ENCODE measurements at places on chromosomes 6 and 20.

DNA sequence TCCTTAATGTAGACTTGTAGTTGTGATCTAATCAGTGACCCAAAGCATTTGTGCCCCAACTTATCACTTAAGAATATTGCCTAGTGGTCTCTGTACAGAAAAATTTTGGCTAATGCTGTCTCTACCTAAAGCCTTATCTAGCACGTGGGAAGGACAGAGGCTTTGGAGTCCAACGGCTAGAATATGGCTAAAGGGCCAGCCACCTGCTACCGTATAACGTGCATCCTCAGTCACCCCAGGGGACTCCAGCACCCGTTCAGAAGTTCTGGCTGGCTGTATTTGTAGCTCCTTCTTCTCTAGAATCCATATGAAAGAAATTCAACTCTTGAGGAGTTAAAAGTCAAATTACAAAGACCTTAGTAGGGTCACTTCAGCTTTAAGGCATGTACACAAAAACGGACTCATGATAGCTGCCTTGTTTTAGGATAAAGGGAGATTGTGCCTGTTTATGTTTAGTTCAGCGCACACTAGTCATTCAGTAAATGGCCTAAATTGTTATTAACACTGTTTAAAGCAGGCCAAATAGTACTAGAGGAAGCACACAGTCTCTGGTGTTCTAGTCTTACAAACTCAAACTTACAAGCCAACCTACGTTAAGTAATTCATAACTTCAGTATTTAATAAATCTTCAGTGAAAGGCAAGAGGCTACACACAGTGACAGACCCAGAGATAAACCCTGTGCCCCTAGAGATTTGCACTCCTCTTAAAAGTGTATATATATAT is 407.5 kb upstream of the PLCB4 start:
- DNase-seq, result no peak

DNA sequence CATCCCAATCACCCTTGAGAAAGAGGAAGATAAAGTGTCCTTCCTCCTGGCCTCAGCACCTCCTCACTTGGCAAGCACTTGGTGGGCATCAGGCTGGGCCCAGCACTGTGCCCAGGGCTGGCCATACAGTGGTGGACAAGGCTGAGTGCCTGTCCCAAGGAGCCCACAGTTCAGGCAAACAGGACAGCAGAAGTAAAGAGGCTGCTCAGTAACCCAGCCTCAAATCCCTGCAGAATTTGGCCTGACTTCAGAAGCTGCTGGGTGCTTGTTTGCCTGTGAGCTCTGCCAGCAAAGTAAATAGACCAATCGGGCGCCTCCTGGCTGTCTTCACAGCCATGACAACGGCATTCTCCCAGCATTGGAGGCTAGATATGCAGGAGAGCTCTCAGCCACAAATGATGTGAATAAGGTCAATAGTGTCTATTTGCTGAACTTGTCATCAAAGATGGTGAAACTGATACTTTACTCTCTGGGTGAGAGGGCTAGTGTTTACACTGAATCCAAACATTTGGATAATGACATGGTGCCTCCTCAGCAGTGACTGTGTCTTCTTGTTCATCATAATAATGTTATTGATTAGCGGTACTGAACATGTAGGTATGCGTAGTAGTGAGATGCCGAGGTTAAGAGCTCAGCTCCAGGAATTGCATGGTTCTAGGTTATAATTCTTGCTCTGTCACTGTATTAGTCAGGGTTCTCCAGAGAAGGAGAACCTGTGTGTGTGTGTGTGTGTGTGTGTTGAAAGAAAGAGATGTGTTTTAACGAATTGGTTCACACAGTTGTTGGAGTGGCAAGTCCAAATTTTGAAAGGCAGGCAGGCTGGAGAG is 36.9 kb upstream of the FANCE start:
- DNase-seq, result peak; percentile 90

- no peak for DNase-seq
Observed at GRCh38 chr20:4559106-4559505, 162.6 kb upstream of the PRND start.

GRCh38 chr20:13749811-13750210 is 34.9 kb downstream of the ESF1 start:
- no peak for DNase-seq

- peak; percentile 63 for DNase-seq
Observed at GRCh38 chr6:13614126-13614925, 809 bp upstream of the NOL7 start.

- no peak for DNase-seq
Observed at GRCh38 chr20:6420336-6420735, 297.5 kb upstream of the FERMT1 start.

DNA sequence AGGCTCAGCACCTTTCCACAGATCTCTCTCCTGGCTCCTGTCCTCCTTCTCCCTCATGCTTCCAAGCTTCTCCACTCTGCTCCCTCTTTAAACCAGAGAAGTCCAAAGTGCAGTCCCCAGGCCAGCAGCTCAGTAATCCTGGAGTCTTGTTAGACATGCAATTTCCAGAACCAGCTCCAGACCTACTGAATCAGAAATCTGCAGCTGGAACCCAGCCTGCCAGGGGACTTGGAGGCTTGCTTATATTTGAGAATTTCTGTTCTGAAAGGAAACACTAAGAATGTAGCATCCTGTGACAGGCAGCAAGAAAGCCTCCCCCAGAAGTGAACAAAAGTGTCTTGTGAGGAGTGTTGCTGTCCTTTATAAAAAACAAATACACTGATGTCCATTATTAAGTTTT is 438.1 kb downstream of the BCKDHB start:
- DNase-seq, result peak; percentile 19

- no peak for DNase-seq
Observed at GRCh38 chr6:72728706-72729343, 107.0 kb downstream of the KCNQ5 start.

- DNase-seq, result no peak
Observed at GRCh38 chr6:53829698-53830221, 35.0 kb downstream of the LRRC1 start.

DNA sequence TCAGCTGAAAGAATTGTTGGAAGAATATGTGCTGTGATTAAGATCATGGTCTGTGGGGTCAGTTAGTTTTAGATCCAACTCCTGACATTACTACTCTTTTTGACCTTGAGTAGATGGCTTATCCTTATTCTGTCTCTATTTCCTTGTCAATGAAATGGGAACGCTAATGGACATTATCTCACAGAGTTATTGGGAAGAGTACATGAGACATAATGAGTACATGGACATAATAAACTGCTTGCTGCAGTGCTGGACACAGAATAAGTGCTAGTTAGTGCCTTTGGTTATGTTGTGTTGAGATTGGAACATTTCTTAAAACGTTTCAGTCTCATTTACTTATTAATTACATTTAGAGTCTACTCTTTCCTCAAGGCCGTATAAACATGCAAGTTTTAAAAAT is 42.6 kb downstream of the MAPK14 start:
- no peak for DNase-seq

GRCh38 chr20:50339466-50339901 is 148.9 kb downstream of the CEBPB start:
- DNase-seq, result no peak

DNA sequence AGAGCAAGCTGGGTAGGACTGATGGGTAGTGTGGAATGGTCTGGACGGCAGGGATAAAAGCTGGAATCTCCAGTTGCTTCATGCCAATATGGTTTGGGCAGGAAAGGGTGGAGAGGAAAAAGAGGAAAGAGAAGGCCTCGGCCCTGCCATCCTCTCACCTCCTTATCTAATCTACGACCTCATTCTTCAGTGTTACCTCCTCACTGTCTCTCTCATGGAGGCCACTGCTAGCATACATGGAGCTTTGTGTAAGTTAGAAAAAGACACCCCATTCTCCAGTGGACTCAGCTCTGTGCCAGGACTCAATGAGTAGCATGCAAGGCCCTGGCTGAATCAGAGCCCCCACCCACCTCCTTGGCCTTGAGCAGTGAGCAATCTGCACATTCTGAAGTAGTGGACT is 6.1 kb upstream of the ARID1B start:
- DNase-seq, result no peak

GRCh38 chr20:25206548-25206947 is 11.0 kb downstream of the ENTPD6 start:
- no peak for DNase-seq

- peak; percentile 58 for DNase-seq
Observed at GRCh38 chr20:2521369-2522305, 12.9 kb upstream of the ZNF343 start.

- peak; percentile 75 for DNase-seq
Observed at GRCh38 chr6:136696238-136696637, 96.0 kb downstream of the MAP3K5 start.

GRCh38 chr6:3737149-3737830 is 14.2 kb downstream of the PXDC1 start:
- no peak for DNase-seq

DNA sequence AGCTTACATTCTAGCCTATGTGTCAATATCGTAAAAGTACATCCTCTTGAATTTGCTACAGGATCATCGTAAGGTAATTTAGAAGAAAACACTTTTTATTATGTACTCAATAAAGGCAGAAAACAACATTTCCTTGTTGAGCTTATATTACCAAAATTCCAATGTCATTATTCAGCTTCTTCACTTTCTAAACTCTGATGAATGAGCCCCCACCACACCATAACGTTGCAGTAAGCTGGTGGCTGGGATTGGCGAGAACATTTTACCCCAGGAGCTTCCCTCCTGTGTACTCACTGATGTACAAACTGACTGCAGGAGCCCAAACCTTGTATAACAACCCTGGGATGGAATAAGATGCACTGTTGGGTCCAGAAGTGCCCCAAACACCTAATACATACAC is 238.1 kb upstream of the MARCKS start:
- DNase-seq, result no peak

Data from testis (tissue), 5 donors.